Pancreas (tissue), 10 donors: ENCODE measurements at places on chromosomes 4 and X. TPM values are rescaled to one million over a fixed set of nuclear protein-coding genes. Genes with fewer than 3 reads are reported as not detected.
A peak's percentile ranks its signal among the peaks of the same experiment; 100 is the strongest.

The TNMD gene
- not detected for total RNA-seq

The GPRASP1 gene
- 3.7 TPM for total RNA-seq

The USP17L30 gene
- total RNA-seq, result not detected

The SLITRK4 gene
- total RNA-seq, result 1.0 TPM

DNA sequence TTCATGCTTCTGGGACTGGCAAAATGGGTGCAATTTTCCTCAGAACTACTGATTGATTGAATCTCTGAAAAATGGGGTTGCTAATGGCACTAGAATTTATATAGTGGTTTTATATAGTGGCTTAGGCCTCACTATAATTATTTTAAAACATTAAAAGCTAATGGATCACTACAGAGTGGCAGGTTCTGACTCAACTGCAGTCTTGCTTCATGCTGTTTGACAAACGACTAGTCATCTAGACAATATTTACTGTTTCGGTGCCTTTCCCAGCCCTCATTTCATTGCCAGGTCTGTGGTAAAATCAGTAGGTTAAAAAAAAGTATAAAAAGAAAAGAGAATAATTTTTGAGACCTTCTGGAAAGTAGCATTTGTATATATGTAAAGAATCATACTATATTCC is 352.8 kb upstream of the ATOH1 start:
- H3K4me3 ChIP-seq, result no peak overlapping the region
- no peak for DNase-seq
- no peaks in the 10 kb centered on the region for H3K36me3 ChIP-seq
- H3K27me3 ChIP-seq, result no peaks in the 10 kb centered on the region

- H3K4me3 ChIP-seq, result no peak overlapping the region
- H3K4me1 ChIP-seq, result no peaks in the 10 kb centered on the region
- DNase-seq, result no peak
- H3K27ac ChIP-seq, result no peak overlapping the region
- no peaks in the 10 kb centered on the region for H3K27me3 ChIP-seq
- no peaks in the 10 kb centered on the region for H3K36me3 ChIP-seq
Observed at GRCh38 chr4:31375936-31376335, 655.8 kb downstream of the PCDH7 start.

GRCh38 chr4:128596853-128597252 is 212.6 kb upstream of the JADE1 start:
- no peaks in the 10 kb centered on the region for H3K36me3 ChIP-seq
- DNase-seq, result no peak
- H3K4me1 ChIP-seq, result peaks cover 46% of the 10 kb centered on the region
- H3K4me3 ChIP-seq, result no peak overlapping the region
- H3K27ac ChIP-seq, result peak overlapping the region; percentile 39

DNA sequence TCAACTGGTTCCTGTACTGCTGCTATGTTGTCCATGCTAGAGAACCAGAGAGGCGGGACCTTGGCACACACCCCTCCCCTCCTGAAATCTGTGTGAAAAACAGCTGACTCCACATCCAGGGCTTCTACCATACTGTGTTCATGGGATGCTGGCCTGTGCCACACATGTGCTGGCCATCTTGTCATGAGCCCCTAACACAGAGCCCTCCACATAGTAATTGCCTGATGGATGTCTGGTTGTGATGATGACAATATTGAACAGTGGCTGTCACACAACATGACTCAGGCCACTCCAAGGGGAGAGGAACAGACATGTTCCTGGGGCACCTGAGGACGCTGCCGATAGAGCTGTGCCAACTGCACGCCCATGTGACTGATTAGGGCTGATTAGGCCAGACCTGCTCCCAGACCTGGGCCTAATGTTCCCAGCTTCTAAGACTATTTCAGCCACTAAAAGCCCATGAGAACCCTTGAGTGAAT is 13.1 kb downstream of the SLC25A5 start:
- H3K4me1 ChIP-seq, result peaks cover 19% of the 10 kb centered on the region
- no peak overlapping the region for H3K4me3 ChIP-seq
- no peaks in the 10 kb centered on the region for H3K36me3 ChIP-seq
- H3K27ac ChIP-seq, result peak overlapping the region; percentile 14
- peak; percentile 75 for DNase-seq
- H3K27me3 ChIP-seq, result no peaks in the 10 kb centered on the region

- DNase-seq, result no peak
- H3K4me3 ChIP-seq, result no peak overlapping the region
- no peak overlapping the region for H3K27ac ChIP-seq
- no peaks in the 10 kb centered on the region for H3K4me1 ChIP-seq
- H3K36me3 ChIP-seq, result no peaks in the 10 kb centered on the region
- no peaks in the 10 kb centered on the region for H3K27me3 ChIP-seq
Observed at GRCh38 chr4:173490817-173491528, 39.1 kb downstream of the HAND2 start.

DNA sequence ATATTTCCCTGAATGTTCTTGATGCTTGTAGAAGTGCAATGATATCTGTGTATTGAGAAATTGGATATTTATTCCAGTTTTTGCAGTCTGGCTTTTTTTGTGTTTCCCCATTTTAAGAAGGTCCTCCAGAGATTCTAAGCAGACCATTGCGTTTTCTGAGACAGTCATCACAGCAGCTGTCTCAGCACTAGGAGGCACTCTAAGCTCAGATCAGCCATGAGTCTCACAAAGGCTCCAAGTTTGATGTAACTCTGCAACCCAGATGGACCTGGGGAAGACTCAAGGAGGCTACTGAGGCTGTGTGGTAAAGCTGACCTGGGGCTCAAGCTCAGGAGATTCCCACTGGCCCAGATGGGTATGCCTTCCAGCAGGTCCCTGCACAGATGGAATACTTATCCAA is 89.3 kb upstream of the CYLC1 start:
- no peak overlapping the region for H3K4me3 ChIP-seq
- peaks cover 3% of the 10 kb centered on the region for H3K27me3 ChIP-seq
- no peaks in the 10 kb centered on the region for H3K36me3 ChIP-seq
- DNase-seq, result no peak
- no peaks in the 10 kb centered on the region for H3K4me1 ChIP-seq

DNA sequence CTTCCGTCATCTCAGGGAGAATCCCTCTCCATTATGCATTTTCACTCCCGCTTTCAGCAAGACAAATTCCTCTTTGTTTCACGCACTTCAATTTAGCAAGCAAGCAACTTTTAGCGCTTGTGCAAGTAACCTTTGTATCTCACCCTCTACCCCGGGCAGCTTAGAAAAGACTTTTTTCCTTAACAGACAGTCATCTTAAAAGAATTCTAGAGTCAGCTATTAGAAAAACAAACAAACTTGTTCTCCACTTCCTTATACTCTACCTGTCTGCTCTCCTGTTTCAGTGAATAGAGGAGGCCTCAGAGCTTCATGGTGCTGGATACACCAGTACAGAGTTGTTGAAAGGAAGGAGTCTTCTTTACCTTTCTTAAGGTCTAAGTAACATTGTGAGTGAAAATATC is 12.1 kb downstream of the TIGD2 start:
- H3K36me3 ChIP-seq, result no peaks in the 10 kb centered on the region
- H3K4me3 ChIP-seq, result no peak overlapping the region
- DNase-seq, result no peak
- no peaks in the 10 kb centered on the region for H3K27me3 ChIP-seq
- no peaks in the 10 kb centered on the region for H3K4me1 ChIP-seq

DNA sequence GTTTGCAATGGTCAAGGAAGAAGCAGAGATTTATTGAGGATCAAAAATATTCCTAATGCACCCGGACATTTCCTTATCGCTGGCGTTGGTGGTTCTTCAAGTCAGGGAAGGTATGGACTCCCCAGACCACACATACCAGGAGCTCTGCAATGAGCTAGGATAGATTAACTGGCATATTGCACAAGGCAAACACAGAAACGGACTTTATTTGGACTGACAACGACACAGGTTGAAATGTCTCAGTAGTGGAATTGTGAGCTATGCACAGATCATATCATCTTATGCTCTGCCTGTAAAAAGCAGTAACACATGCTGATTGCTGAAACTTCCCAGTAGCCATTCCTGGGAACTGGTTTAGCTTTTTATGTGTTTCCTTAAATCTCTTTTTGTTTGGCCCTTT is 1.7 kb downstream of the TSPAN7 start:
- no peak for DNase-seq
- H3K27ac ChIP-seq, result no peak overlapping the region
- peak overlapping the region; percentile 47 for H3K4me3 ChIP-seq
- no peaks in the 10 kb centered on the region for H3K27me3 ChIP-seq
